Stimulated activated CD4-positive, alpha-beta T cell treated with anti-CD3 and anti-CD28 coated beads, Interleukin-1b, Interleukin-23, amount 100 ng/mL, for 1 hour (primary cell): ENCODE measurements at places on chromosomes 4 and X.

GRCh38 chrX:1582686-1583437, 8.5 kb upstream of the AKAP17A start:
- no peak for DNase-seq

DNA sequence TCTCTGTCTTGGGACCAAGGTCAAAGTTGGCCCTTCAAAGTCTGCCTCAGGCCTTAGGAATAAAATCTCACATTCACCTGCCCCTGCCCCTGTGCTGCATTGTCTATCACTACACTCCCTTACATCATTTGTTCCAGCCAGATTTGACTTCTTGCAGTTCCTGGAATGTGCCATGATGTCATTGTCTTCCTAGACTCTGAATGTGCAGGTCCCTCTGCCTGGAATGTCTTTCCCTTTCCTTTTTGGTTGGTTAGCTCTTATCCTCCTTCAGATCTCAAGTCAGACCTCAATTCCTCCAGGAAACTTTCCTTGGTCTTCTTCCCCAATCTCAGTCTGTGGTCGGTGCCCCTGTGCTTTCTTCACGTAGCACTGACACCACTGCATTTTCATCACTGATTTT, 67.7 kb upstream of the EFNB1 start:
- no peak for DNase-seq

DNA sequence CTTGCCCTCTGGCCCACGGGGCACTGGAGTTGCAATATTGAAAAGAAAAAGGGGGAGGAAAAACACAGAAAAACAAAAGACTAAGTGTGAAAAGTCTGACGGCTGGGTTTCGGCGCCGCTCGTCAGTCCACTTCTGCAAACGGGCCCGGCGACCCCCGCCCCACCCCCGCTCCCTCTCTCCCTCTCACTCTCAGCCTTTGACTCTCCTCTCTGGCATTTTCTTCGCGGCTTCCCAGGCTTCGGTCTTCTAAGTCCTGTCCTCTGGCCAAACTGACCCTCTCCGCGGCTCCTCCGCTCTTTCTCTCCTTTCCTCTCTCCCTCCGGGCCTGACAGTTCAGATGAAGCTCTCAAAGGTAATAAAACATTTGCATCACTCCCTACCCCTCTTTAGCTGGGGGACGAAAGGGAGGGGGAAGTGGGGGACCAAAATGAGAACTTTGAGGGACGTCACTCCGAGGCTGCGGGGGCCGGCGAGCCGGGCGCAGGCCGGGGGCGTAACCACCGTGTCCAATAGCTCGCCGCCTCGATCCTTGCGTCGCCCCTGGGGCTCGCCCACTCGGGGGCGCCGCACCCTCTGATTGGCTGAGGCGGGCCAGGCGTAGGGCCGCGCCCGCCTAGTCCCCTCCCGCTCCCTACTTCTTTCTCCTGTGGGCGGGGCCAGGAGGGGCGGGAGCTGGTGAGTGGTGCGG, at the start of gene NKX6-1:
TSS of gene NKX6-1 (minus strand) at position 358 of the 689 bp plus-strand sequence. CDS start 1,064 bp downstream, outside the sequence.
- DNase-seq: no peak

- DNase-seq: no peak
Observed at GRCh38 chrX:133054761-133055405, 42.0 kb downstream of the USP26 start.

- no peak for DNase-seq
Observed at GRCh38 chrX:23742174-23742696, 841 bp downstream of the ACOT9 start.

GRCh38 chr4:71125137-71125536, 131.7 kb downstream of the DCK start:
- DNase-seq: no peak

GRCh38 chr4:65510976-65511375, 159.3 kb downstream of the EPHA5 start:
- no peak for DNase-seq

DNA sequence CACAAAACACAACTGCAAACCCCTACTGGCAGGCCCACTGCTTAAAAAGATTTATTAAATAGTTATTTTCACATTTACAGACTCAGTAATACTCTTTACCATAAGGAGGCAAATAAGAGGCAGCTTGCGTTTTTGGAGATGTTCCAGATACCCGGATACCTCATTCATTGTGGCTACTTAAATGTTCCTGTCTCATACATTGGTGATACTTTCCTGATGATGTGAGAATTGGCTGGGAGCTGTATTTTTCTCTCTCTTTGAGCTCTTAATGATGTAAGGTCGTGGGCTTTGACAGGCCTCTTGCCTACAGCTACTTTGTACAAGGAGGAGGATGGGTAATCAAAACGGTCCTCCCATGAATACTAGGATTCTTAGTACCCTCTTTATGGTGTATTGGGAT, 101.5 kb downstream of the AKAP4 start:
- no peak for DNase-seq

GRCh38 chr4:101089168-101089567, 258.2 kb downstream of the PPP3CA start:
- DNase-seq: no peak

GRCh38 chr4:111268769-111269414, 646.0 kb upstream of the PITX2 start:
- DNase-seq: no peak

- DNase-seq: no peak
Observed at GRCh38 chrX:113551919-113552318, 711.3 kb upstream of the AMOT start.

DNA sequence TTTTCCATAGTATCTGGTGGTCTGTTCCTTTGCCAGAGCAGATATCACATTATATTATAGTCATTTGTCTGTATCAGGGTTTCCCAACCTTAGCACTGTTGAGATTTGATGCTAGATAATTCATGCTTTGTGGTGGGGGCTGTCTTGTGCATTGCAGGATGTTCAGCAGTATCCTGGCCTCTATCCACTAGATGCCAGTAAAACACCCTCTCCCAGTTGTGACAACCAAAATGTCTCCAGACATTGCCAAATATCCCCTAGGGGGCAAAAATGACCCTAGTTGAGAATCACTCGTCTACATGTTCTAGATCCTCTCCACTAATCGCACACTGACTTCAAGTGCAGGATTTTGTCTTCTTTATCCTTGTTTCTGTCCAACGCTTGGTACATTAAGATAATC, 160.8 kb downstream of the FANCB start:
- DNase-seq: no peak

GRCh38 chrX:119145241-119145653, 17.6 kb upstream of the KIAA1210 start:
- DNase-seq: no peak
